ENCODE measurements at places on chromosomes 2 and 18.

- no peak for DNase-seq
These were observed 14.9 kb downstream of the RAB6D start for GRCh38 chr2:131349021-131349420.

GRCh38 chr2:50782543-50782942 lies 249.4 kb downstream of the NRXN1 start:
- no peak for DNase-seq

GRCh38 chr2:170321526-170321925 lies 143.6 kb downstream of the MYO3B start:
- DNase-seq, result no peak

GRCh38 chr2:84429328-84429727 lies 29.8 kb downstream of the SUCLG1 start:
- no peak for DNase-seq

GRCh38 chr2:19301706-19302105 lies 56.7 kb downstream of the OSR1 start:
- DNase-seq, result no peak

- DNase-seq, result no peak
These were observed 540 bp upstream of the RAB10 start for GRCh38 chr2:26033270-26033817.

- DNase-seq, result no peak
These were observed 368.2 kb downstream of the EPHA4 start for GRCh38 chr2:221203856-221204255.
